ENCODE measurements at places on chromosomes 6 and 20. TPM values are rescaled to one million over a fixed set of nuclear protein-coding genes. Genes with fewer than 3 reads are reported as not detected.
A peak's percentile ranks its signal among the peaks of the same experiment; 100 is the strongest.

Gene PRDM1
- 1.1 TPM for total RNA-seq

Gene C6orf118
- total RNA-seq = not detected

Gene RNF217
- total RNA-seq = 55.9 TPM

Gene CALHM5
- 2.1 TPM for total RNA-seq

Gene EFCAB8
- 0.71 TPM for total RNA-seq

Gene PLCB4
- total RNA-seq = 21.0 TPM

Gene MPIG6B
- total RNA-seq = not detected

Gene SLC18B1
- 9.1 TPM for total RNA-seq

Gene BPI
- not detected for total RNA-seq

Gene PRICKLE4
- total RNA-seq = 4.6 TPM

Gene RPS6KA2
- total RNA-seq = 30.3 TPM

Gene SHLD1
- total RNA-seq = 3.1 TPM

Gene ZSCAN23
- total RNA-seq = 3.9 TPM

Gene FOXA2
- total RNA-seq = not detected

Gene OTOR
- not detected for total RNA-seq

Gene WFDC2
- total RNA-seq = 36.8 TPM

Gene THBD
- 15.0 TPM for total RNA-seq

DNA sequence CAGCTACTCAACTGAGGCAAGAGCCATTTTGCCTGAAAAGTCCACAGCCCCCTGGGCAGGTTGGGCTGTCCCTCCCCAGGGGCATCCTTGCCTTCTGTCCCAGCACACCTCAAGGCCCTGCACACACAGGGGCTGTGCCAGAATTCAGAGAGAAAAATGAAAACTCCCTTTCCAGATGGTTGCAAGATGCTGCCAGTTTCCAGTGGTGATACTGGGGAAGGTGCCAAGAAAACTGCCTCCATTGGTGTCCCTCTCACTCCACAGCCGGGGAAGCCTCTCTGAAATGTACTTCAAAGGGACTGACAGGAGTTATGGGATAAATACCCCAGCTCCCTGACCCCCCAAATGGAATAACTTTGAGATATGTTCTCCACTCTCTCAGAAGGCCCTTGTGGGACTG, 154.2 kb upstream of the MAFB start:
- DNase-seq = no peak

GRCh38 chr6:21999012-21999528, 297.8 kb downstream of the PRL start:
- no peak for DNase-seq

- DNase-seq = no peak
These were observed 249.5 kb downstream of the SOX4 start for GRCh38 chr6:21842875-21843645.

DNA sequence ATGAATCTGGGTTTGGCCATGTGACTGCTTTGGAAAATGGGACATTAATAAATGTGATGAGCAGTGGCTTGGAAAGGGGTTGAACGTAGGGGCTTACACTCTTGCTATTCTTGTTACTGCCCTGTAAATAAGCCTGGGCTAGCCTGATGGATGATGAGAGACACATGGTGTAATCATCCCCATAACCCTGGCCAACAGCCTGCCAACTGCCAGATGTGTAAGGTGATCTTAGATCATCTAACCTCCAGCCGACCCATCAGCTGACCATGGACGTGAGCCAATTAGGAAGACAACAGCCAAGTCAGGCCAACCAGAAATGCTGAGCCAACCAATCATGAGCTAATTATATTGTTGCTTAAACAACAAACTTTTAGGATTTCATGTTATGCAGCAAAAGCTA, 25.2 kb downstream of the FBXO30 start:
- DNase-seq = no peak

- no peak for DNase-seq
These were observed 11.4 kb upstream of the LOC128125822 start for GRCh38 chr6:63560801-63561287.

- DNase-seq = no peak
These were observed 221.8 kb downstream of the FRK start for GRCh38 chr6:115838763-115839401.

DNA sequence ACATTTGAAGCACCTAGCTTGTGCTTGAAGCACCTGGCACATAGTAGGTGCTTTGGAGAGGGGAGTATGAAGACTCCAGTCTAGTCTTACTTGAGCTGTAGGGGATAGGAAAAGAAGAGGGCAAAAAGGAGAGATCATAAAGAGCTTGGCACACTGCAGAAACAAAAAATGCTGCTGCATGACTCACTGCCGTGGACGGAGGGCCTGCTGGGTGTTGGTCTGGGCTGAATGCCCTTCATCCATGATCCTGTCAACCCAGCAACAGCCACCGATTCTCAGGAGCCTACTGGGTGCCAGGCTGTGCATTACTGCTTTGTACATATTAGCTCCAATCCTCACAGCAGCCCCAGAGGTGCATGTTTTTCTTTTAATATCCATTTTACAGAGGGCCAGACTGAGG, 6.0 kb downstream of the PDYN start:
- no peak for DNase-seq

GRCh38 chr6:4953440-4953839, 50.4 kb downstream of the RPP40 start:
- no peak for DNase-seq

DNA sequence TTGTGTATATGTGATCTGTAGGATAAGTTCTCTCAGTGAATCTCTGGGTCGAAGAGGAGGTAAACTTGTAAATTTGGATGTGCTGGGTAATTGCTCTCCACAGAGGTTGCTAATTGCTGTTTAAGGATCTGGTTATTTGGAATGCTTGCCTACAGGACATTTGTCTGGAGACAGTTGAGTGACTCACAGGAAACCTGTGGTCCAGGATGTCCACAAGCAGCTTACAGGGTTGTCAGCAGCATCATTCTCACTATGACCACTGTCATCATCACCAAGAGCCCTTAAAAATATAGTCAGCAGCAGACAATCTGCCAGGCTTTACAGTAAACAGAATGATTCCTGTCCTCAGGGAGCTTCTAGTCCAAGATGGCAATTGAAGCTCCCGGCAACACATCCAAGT, 31.2 kb upstream of the KCNK5 start:
- no peak for DNase-seq

DNA sequence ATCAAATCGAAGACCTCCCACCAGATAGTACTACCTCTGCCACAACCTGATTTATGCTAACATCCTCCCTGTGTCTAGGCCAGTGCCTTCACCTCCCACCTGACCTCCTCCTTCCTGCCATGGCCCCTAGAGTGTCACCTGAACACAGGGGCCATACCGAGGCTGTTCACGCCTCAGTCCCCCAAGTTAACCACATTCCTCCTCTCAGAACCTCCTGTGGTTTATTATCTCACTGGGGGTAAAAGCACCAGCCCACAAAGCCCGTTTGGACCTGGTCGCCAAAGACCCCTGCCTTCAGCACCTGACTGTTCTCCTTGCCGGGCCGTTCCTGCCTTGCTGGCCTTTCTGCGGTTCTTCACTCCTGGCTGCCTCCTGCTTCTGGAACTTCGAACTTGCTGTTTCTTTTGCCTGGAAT, 13.7 kb downstream of the MAS1 start:
- no peak for DNase-seq

GRCh38 chr20:44520881-44521280, 989 bp downstream of the SERINC3 start:
- no peak for DNase-seq

GRCh38 chr20:61030130-61030529, 221.9 kb upstream of the CDH4 start:
- no peak for DNase-seq

- DNase-seq = no peak
These were observed 148.4 kb upstream of the BMP5 start for GRCh38 chr6:56023829-56024228.

- no peak for DNase-seq
These were observed 95.4 kb upstream of the CEP85L start for GRCh38 chr6:118746825-118747174.

GRCh38 chr20:41697861-41698559, 79.8 kb upstream of the CHD6 start:
- DNase-seq = no peak

- no peak for DNase-seq
These were observed 31.5 kb upstream of the GCM1 start for GRCh38 chr6:53179961-53180651.

DNA sequence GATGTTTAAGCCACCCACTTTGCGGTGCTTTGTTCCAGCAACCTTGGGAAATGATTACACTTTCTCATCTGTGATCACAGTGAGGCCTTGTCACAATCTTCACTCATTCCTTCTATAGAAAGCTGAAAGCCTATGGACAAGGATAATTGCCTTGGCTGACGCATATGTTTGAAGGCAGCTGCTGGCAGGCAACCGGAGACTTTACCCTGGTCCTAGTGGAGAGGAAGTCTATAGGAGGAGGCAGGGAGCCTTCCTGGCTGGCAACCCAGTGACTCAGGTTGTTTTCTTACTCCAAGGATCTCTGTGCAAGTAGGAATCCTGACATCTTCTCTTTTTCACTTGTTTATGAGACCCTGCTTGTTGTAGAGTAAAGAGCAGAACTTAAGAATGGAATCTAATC, 34.1 kb upstream of the ESR1 start:
- DNase-seq = no peak

DNA sequence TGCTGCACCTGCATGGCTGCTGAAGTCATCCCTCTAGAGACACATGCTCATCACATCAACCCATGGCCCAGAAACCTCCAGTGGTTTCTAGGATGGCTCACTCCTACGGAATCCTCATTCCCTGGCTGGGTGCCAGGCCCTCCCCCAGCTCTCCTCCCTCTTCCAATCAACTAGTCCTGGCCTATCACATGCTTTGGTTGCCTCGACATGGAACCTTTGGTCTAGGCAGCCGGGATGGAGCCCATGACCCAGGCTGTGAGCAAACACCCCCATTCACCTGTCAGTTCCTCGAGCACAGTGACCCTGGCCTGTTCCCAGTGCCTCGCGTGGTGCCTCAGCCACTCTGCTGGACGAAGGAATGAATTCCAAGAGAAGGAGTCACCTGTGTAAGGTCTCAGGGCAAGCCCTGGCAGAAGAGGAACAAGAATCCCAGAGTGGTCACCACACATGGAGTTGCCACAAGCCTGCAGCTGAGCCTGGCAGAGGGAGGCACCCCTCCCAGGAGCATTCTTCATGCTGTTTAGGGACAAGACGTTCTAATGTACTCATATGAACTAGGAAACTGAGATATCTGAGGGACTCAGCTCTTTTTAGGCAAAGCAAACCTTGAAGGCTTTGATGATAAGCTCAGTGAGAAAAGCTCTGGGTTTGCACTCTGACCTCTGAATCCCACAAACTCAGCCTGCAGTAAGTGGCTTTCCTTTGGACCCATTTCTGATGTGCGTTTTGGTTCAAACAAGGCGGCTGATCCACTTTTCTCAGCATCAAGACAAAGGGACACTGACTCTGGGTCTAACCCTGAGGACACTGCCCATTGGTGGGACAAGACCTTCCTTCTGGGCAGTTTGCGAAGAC, 40.2 kb downstream of the PPP1R3G start:
- DNase-seq = no peak

GRCh38 chr20:39282619-39283092, 320.5 kb downstream of the DHX35 start:
- DNase-seq = peak; percentile 91

- DNase-seq = no peak
These were observed 8.6 kb downstream of the ADAT2 start for GRCh38 chr6:143441680-143442545.

Measured in sigmoid colon (tissue), 7 donors.